Muscle of back (tissue), 13 donors: ENCODE measurements at places on chromosomes 11 and 22. TPM values are rescaled to one million over a fixed set of nuclear protein-coding genes. Genes with fewer than 3 reads are reported as not detected.

DTX4 gene
- 19.8 TPM for polyA plus RNA-seq

DNA sequence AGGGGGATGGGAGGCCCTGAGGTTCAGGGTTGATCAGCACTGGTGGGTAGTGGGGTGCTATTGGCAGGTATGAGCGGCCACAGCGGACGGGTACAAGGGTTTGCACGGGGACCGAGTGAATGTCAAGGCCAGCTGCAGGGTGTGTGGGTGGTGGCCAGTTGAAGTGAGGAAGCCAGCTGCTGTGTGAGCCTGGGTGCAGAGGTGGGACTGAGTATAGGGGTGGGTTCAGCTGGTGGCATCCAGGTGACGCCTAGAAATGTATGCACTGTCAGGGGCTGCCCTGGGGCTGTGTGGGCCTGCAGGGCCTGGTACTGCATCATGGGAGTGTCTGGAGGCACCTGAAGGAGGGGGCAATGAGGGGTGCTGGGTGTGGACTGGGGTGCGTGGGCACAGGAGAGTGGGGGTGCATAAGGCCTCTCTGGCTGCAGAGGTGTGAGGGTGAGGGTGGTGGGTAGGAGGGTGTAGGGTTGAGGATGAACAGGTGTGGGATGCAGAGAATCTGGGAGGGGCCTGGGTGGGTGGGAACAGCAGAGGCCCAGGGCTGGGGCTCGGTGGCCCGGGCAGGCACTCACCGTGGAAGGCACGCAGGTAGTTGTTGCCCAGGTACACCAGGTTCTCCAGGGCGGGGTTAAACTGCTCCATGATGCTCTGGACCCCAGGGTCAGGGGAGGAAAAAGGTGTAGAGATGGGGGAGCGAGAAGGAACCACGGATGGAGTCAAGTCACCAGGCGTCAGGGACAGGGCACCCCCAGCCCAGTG is 1.7 kb downstream of the BAIAP2L2 start:
- DNase-seq = no peak

DNA sequence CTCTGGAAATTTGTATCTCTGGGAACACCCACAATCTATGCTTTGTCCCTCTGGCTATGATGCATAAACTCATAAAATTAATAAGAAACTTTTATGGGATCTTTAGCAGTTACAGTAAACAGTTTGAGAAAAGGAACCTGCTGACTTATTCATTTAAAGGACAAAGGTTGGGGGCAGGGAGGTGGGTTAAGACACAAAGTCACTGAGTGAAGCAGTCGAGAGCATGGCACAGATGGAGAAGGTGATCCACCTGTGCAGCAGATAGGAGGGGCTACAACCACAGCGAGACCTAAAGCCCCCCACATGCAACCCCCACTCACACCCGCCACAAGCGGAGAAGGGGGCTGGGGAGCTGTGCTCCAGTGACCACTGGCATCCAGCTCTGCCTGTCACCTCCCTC is 45.0 kb downstream of the SMCO4 start:
- no peak for DNase-seq

DNA sequence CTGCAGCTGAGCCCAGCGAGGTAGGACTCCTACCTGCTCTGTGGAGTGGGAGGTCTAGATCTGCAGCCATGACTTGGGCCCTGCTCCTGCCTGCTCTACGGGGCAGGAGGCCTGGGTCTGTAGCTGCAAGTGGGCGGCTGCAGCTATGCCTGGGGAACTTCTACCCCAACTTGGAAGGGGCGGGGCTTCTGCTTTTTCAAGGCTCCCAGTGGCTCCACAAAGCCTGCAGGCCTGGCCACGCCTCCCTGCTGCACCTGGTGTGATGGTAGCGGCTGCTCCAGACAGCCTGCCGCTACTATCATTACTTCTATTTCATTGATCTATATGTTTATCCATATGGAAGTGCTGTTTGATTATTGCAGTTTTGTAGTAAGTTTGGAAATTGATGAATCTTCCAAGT is 121.2 kb downstream of the NELL1 start:
- DNase-seq = no peak
